ENCODE measurements at places on chromosomes 12 and 14.

DNA sequence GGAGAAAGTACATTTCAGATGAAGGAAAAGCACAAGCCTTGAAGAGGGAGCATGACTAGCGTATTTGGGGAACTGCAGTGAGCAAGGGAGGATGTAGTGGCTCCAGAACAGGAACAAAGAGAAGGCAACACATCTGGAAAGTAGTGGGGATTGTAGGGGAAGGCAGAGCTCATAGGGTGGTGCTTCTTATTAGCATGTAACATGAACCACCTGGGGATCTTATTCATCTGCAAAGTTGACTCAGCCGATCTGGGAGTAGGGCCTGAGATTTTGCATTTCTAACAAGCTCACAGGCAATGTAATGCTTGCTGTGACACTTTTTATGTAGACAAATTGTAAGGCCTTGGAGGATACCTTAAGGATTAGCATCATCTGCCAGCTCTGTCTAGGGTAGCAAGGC, 447.3 kb downstream of the NELL2 start:
- DNase-seq: no peak

GRCh38 chr12:57368349-57369095, 62.3 kb downstream of the R3HDM2 start:
- no peak for DNase-seq

- DNase-seq: no peak
These were observed 41.3 kb downstream of the RESF1 start for GRCh38 chr12:32000373-32001005.

GRCh38 chr12:106914796-106915634, 40.7 kb upstream of the TMEM263 start:
- no peak for DNase-seq

GRCh38 chr12:79547735-79548609, 142.8 kb downstream of the PAWR start:
- DNase-seq: peak; percentile 43

DNA sequence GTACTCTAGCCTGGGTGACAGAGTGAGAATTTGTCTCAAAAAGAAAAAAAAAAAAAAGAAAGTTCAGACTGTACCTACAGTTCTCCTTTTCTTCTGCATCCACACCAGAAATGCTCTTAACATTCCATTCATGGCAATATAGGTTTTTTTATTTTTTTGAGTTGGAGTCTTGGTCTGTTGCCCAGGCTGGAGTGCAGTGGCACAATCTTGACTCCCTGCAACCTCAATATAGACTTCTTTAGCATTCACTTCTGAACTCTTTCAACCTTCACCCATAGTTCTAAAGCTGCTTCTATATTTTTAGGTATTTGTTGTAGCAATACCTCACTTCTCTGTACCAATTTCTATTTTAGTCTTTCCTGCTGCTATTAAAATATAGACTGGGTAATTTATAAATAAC, 1095.7 kb downstream of the FLRT2 start:
- DNase-seq: no peak

DNA sequence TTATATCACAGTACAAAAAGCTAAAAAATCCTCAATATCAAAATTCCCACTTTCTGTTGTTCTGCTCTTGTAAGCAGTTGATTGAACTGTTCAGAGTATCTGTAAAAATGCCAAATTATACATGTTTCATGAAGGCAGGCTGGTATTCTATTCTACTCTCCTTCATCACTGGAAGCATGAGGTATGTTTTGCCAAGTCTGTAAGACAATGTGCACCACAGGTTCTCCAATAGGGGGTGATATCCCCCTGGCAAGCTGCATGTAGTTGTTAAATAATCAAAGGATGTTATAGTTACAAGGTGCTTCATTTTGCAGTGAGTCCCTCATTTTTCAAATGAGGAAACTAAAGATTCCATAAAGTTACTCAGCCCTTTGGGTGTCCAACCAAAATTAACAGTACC, 15.1 kb upstream of the NEK9 start:
- DNase-seq: no peak

GRCh38 chr14:72892879-72893635, 844 bp downstream of the DPF3 start:
- DNase-seq: no peak

GRCh38 chr12:101491329-101491728, 16.2 kb downstream of the SPIC start:
- DNase-seq: no peak

DNA sequence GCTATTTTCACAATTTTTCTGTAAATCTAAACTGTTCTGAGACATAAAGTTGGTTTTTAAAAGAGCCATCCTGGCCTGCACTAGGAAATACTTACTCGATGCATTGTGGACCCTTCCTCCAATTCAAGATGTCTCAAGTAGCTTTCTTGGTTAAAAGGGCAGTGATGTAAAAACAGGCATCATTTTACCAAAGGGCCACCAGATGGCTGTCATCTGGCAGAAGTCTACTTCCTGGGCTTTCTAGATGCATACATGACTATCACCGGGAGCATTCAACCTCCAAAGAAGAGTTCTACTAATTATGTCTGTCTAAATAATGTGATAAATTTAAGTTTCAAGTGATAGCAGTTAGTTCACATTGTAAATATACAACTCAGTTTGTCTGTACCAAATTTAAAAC, 96.8 kb upstream of the FRMD6 start:
- peak; percentile 14 for DNase-seq

DNA sequence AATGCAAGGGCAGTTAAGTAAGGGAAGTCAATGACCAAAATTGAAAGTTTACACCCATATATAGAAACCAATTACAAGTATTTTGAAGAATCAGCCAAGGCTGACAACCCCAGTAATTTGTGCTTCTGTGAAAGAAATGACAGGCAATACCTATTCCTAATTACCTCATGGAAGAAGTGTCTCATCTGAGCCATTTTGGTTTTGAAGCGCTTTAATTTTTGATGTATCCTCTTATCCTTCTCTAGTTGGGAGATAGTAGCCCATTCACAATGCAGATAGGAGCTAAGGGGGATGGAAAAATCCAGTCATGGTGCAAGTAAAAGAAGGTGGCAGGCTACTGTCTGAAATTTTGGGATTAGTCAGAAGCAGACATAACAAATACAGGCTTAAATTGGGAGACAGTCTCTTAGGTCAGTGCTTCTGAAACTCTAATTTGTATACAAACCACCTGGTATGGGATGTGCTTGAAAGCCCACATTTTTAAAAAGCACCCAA, 30.4 kb upstream of the SUPT16H start:
- no peak for DNase-seq

GRCh38 chr12:28936221-28936620, 212.9 kb upstream of the FAR2 start:
- DNase-seq: no peak

DNA sequence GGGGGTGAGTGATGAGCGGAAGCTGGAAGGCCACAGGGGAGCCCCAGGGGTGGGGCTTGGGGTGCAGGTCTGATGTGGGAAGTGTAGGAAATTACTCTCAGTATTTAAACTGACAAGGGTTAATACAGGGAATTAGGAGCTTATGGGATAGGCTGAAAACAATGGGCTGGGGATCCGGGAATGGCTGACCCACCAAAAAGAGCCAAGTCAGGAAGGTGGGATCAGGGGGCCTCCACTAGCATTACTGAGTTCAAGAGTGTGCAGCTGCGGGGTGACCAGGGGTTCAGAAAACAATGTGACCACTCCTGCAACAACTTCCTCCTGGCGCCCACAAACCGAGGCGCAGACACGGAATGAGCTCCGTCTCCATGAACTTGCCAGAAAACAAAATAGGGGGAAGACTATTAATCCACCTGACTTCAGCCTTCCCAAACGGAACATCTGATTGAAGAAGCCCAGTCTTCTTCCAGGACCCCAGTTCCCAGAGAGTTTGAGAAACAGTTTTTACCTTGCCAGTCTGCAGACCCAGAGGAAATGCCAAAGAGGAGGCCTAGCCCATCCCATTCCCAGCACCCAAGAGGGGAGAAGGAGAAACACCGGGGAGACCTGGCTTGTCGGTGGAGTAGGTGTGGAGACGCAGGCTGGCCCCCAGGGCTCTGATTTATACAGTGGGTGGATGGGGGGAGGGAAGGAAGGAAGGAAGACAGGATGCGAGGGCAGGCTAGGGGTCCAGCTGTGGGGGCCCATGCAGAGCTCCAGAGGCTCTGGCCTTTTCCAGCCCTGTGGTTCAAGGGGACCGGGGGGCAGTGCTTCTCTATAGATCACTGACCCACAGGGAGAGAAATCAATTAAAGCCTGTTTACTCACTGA, 16.5 kb upstream of the YY1 start:
- no peak for DNase-seq

- DNase-seq: peak; percentile 97
These were observed 79.3 kb downstream of the SSPN start for GRCh38 chr12:26274441-26275312.

DNA sequence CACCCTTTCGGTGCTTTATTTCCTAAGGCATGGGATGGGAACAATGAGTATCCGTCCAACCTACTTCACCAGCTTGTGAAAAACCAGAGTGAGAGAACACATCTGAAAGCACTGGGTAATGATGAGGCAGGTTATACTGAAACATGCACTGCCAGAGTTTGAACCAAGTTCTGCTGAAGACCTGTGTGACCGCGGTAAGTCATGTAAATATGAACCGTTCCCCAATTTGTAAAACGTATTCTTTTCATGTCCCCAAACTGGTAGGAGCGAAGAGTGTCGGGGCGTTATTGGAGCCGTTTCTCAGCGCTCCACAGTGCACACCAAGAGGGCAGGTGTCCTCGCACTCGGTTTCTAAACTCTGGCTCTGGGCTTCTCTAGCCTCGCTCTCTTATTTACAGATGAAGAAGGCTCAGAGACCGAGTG, 788 bp upstream of the NGDN start:
- DNase-seq: no peak

GRCh38 chr12:96400631-96401075, 414 bp upstream of the CDK17 start:
- no peak for DNase-seq

- DNase-seq: no peak
These were observed 25.9 kb upstream of the STAB2 start for GRCh38 chr12:103561174-103561573.

DNA sequence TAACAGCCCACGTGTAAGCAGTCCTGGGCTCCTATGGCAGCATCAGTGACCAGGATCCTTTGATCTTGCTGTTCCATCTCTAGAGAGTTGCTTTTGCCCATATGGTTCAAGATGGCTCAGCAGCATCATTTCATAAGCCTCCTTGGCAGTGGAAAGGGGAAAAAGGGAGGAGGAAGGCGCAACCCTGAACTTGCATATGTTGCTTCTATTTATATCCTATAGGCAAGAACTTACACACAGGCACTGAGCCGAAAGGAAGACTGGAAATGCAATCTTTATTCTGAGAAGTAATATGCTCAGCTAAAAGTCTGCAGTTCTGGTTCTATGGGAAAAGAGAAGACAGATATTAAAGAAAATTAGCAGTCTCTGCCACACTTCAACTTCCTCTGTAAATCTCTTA, 167.7 kb upstream of the PLXNC1 start:
- DNase-seq: no peak

DNA sequence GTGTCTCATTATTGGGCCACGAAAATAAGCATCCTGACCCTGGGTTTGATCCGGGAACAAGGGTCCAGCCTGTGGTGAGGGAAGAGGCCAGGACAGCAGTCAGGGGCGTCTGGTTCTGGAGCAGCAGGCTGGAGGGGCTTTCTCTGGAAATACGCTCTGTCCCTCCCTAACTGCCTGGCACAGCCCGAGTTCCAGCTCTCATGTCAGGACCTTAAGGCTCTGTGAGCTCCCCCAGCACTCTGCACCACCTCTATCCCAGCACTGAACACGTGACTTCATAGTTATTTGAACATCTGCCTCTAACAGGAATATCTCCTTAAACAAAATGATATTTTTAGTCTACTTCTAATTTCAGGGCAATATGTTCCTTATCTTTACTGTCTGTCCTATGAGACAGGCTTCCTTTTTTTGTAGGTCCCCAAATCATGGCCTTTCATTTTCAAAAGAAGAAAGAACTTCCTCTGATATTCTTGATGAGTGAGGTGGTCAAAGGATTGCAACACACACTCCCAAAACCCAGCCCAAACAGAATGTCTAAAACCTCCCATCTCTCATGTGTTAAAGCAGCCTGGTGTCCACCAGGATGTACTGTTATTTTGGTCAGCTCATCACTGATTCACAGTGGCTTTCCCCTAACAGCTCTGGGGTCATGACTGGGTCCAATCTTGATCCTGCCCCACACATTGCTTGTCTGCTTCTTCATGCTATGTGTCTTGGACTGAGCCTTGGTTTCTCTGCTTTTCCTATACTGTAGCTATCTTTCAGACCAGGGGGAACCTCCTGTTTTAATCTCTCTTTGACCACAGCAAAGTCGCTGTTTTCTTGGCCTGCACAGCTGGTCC, 9.7 kb downstream of the AQP6 start:
- DNase-seq: no peak

- DNase-seq: no peak
These were observed 57.4 kb downstream of the PLXNC1 start for GRCh38 chr12:94205822-94206221.

- peak; percentile 90 for DNase-seq
These were observed 42.6 kb upstream of the MED13L start for GRCh38 chr12:116319898-116320621.

DNA sequence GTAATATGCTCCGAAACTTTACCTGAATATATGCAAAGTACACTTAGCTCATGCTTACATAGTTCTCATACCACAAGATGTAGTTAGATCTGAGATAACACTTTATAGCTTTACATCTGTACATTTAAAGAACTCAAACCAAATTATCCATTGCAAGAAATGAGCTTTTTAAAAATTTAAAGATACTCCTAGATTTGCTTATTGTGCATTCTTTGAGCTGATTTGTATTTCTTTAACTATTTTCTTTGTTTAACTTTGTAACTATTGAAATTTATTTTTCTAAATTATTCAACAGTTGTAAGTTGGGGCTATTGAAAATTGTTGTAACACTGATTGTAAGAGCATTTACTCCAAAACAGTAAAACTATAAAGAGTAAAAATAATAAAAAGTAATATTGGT, 340.2 kb upstream of the NOVA1 start:
- DNase-seq: no peak

DNA sequence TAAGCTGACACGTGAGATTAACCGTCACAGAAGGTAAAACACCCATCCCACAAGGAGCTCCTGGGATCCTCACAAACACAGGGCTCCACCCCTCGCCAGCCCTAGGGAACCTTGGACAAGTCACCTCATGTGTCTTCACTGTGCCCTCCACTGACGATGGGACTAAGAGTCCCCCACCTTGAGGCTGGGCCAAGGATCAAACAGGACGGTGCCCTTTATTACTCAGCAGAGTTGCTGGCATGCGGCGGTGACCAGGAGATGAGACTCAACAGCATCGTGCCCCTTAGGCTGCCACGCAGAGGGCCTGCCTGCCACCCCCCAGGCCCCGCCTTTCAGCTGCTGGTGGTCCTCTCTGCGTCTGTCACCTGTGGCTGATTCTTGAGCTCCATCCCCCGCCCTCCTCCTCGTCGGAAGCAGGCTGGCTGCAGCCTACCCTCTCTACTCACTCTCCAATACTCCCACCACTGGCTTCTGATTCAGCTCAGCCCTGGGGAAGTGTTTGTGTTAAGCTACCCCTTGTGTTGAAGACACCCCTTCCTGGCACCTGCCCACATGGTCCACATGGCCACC, 105.2 kb downstream of the DICER1 start:
- no peak for DNase-seq

- no peak for DNase-seq
These were observed 85.2 kb downstream of the CAND1 start for GRCh38 chr12:67354322-67354721.

All from amniotic stem cell (primary cell).